ENCODE measurements at places on chromosomes 2 and 18. TPM values are rescaled to one million over a fixed set of nuclear protein-coding genes. Genes with fewer than 3 reads are reported as not detected.
A peak's percentile ranks its signal among the peaks of the same experiment; 100 is the strongest.

CXCR1 gene
- not detected for total RNA-seq

ACMSD gene
- total RNA-seq, result not detected

KCNK3 gene
- total RNA-seq, result 2.8 TPM

RUFY4 gene
- not detected for total RNA-seq

KCNG3 gene
- total RNA-seq, result 0.02 TPM

DNA sequence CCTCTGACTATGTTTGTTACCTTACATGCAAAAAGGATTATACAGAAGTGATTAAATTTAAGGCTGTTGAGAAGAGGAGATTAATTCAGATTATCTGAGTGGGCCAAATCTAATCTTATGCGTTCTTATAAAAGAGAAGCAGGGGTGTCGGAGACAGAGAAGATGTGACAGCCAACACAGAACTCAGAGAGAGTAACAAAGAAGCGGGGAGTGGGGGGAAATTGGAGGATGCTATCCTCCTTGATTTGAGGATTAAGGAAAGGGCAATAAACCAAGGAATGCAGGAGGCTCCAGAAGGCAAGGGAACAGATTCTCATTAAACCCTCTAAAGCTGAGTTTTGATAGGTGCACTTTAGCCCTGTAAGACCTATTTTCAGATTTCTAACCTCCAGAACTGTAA, 291.3 kb upstream of the REG3G start:
- no peak for DNase-seq

DNA sequence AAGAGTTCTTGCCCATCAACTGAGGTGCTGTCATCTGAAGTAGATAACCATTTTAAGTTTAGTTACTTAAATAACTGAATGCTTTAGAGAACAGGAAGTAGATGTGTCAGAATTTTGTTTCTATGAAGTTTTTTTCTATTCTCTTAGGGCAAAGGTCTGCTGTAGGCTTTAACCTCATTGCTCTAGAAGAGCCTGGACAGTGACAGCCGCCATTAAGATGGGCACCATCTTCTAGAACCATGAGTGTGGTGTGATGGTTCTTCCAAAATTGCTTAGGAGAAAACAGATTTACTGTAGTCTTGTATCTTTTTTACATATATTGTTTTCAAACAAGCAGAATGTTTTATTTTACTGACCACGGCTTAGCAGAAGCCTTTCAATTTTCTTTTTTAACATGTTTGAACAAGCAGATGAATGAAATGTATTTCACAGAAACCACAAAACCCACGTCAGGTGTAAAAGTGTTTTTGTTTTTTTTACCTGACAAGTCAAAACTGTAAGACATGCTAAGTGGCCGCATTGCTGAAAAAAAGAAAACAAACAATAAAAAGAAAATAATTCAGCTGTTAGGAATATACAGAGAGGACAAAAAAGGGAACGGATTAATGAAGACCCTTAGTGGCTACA, 77.9 kb downstream of the PRELID3A start:
- no peak for DNase-seq

GRCh38 chr2:219571311-219572236, at the start of gene OBSL1:
Gene OBSL1 (minus strand): TSS chr2:219571539. CDS start chr2:219571232, 307 bp downstream.
- DNase-seq, result peak; percentile 81

DNA sequence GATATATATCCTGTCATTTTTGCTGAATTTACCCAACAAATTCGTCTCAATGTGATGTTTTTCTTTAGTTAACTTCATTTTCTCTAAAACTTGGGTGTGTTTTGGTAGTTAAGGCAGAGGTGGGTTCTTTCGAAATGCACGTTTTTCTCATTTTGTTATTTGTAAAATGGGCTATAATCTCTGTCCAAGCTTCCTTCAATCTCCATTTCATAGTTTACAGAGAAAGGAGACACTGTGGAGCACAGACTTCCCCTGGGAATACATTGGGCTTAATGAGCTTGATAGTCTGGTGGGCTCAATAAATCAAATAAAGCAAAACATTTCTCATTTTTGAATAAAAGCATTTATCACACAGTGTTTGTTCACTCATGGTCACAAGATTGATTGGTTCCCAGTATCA, 145.1 kb downstream of the AGPS start:
- DNase-seq, result no peak

GRCh38 chr2:32735348-32735747, 107.5 kb downstream of the TTC27 start:
- DNase-seq, result no peak

DNA sequence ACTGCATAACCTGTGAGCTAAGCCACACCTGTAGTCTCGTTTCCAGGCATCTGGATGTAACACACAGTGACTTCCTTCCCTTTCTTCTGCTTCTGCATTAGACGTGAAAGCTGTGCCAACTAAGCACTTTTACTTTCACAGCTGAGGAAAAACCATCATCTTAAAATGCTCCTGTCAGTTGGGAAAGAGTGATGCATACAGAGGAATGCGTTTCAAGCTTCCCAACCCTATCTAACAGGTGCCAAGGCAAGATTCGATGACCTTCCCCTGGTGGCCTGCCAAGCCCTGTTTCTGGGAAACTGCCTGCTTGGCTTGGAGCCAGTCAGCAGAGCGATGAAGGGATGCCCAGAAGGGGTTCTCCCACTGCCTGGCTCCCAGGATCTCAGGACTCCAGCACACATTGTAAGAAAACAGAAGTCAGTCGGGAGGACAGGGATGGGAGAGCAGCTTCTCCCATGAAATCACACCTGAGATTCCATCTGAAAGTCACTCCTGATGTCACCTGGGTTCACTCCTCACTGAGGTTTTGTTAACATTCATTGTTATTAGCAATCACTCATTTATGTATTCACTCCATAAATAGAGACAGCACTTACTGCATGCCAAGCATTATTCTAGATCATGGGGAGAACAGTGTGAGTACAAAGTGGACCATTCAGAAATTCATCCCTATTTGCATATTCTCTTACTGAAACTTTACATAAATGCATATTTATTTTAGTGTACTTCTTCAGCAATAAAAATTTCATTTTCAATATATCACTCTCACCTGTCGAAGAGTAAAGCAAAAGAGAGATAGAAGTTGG, 64.1 kb downstream of the DTNA start:
- DNase-seq, result peak; percentile 63

DNA sequence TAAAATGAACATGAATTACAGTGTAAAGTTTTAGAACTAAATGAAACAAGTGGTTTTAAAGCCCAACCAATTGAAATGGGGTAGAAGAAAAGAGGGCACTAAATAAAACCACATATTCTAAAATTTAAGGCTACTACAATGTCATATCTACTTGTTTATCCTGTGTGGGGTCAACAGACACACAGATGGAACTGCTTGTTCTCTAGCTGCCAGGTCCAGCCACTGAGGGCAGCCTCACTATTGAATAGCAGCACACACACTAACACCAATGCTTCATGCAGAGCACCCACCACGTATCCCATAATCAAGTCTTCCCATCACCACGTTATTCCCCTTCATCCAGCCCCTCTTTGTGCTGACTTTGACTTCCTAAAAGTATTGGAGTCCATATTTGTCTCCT, 88.1 kb downstream of the SPIRE1 start:
- no peak for DNase-seq

DNA sequence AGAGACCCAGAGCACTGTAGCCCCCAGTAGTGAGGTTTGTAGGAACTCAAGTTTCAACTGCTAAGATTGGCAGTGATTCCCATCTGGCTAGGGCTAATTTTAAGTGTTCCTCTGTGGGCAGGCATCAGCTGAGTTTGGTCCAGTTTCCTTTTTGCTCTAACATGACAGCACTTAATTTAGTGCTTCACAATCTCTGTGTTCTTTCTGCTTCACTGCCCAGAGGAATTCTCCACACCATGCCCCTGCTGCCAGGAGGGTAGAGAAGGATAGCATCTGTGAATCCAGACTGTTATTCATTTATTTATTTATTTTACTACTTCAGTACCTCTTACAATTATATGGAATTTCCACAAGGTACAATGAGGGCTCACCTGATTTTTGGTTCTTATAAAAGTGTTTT, 549.9 kb upstream of the FSIP2 start:
- DNase-seq, result peak; percentile 18

GRCh38 chr2:107436281-107436680, 390.4 kb upstream of the RGPD4 start:
- no peak for DNase-seq
